EL (cell line): ENCODE measurements at places on chromosomes 16 and 17.
A peak's percentile ranks its signal among the peaks of the same experiment; 100 is the strongest.

GRCh38 chr17:17034026-17034425 lies 8.2 kb upstream of the MPRIP start:
- no peak for DNase-seq

- no peak for DNase-seq
Observed at GRCh38 chr17:50196036-50196435, 5.4 kb downstream of the COL1A1 start.

DNA sequence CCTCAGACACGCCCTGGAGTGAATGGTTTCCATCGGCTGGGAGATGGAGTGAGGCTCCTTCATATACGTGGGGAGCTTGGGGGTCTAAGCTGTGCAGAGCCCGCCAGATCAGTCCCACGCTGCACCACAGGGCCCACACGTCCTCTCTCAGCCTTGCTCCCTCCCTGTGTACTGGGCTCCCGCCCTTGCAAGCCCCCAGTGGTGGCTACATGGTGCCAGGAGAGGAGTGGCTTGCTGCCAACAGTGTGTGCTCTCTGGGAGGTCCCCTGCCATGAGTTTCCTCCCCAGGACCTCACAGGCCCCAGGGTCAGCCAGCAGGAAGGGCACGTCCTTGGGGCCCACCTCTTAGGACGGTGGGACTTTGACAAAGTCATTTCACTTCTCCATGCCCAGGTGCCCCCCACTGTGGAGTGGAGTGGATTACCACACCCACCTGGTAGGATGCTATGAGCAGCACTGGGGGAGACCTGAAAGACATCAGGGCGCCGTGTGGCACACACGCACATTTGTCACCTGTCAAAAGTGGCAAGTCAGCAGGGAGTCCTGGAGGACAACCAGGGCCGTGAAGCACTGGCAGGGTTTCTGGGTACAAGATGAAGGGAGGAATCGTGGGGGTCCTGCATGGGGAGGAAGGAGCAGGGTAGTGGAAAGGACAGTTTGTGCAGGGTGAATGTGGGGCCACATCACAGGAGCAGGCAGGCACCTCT lies 13.7 kb downstream of the SLC5A10 start:
- DNase-seq: no peak

DNA sequence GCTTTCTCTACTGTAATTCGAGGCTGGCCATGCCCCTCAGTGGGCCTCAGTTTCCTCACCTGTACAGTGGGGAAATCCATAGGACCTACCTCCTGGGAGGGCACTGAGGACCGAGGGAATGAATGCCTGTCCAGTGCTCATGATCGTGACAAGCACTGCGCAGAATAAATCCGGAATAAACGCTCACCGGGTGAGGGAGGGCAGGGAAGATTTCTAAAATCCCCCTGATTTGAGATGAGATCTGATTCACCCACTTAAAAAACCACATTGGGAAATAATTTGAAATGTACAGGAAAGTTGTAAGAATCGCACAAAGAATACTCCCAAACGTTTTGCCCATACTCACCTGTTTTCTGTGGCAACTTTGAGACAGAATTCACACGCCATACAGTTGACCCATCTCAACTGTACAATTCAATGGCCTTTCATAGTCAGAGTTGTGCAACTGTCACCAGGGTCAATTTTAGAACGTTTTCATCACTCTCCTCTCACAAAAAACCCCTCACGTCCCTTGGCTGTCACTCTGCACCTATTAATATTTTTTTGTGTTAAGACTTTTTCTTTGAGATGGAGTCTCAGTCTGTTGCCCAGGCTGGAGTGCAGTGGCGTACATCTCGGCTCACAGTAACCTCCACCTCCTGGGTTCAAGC lies 49.8 kb downstream of the IRF8 start:
- no peak for DNase-seq

DNA sequence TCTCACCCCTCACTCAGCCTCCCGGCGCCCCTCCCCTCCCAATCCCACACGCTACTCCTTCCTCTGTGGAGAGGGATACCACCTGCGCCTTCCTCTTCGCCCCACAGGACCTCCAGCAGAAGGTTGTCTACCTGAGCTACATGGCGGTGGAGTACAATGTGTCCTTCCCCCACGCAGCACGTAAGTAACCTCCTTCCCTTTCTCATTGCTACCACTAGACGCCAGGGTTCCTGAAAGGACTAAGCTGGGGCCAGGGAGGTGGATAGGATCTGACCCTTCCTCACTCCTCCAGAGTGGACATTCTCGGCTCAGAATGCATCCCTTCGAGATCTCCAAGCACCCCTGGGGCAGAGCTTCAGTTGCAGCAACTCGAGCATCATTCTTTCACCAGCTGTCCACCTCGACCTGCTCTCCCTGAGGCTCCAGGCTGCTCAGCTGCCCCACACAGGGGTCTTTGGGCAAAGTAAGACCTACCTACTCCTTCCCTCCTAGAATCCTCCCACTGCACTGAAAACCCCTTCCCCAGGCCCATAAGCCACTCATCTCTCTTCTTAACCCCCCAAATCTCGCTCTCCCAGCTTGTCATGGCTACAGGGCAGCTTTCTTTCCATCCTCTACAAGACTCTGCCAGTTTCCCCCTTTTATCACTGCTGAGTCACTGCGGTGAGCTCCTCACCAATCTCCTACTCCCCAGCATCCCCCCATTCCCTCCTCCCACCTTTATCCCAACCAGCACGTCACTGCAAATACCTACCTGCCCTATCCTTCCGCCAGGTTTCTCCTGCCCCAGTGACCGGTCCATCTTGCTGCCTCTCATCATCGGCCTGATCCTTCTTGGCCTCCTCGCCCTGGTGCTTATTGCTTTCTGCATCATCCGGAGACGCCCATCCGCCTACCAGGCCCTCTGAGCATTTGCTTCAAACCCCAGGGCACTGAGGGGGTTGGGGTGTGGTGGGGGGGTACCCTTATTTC lies 1.5 kb downstream of the CD68 start:
- DNase-seq: no peak

GRCh38 chr16:4273858-4274311 lies 1.1 kb upstream of the TFAP4 start:
- DNase-seq: peak; percentile 61

DNA sequence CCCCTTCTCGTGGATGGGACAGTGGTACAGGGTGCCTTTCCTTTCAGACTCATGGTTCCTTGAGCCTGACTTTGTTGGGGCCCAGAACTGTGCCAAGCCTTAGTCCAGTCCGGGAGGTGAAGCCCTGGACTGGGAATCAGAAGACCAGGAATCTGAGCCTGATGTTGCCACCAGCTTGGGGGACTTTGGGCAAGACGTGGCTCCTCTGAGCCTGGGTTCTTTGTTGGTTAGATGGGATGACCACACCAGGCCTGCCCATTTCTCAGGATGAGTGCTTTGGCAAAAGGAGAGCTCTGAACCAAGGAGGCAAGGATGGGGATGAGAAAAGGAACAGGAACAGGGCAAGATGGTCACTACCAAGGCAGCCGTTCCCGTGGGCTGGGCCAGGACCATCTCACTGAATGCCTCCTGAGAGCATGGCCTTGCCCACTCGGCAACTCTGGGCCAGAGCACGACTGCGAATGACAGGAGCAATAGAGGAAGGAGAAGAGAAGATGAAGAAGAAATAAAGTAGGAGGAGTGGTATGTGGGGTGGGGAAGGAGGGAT lies 32.5 kb downstream of the PITPNM3 start:
- DNase-seq: no peak

DNA sequence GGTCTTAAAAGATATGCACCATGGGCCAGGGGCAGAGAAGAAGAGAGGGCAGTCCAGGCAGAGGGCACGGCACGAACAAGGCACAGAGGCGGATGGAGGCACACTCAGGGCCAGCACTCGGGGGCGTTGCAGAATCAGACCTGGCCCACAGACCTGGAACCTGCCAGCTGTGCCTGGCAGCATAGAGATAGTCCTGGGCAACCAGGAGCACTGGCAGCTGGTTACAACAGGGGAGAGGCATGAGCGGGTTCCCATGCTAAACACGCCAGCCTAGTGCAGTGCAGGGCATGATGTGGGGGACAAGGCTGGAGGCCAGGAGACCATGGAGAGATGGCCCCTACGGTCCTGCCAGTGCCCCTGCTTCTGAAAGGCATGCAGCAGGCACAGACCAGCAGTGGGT lies 56.9 kb upstream of the RBFOX3 start:
- no peak for DNase-seq
